ENCODE measurements at places on chromosomes 7 and 10.

DNA sequence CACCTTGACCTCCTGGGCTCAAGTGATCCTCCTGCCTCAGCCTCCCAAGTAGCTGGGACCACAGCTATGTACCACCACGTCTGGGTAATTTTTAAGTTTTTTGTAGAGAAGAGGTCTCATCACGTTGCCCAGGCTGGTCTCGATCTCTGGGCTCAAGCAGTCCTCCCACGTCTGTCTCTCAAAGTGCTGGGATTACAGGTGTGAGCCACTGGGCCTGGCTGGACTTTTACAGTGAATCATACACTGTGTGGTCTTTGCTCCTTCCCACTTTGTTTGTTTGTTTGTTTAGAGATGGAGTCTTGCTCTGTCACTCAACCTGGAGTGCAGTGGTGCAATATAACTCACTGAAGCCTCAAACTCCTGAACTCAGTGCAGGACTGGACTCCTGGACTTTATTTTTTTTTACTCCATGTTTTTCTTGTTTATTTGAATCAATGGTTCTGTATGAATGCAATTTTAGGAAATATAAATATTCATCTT is 12.5 kb downstream of the PPIA start:
- DNase-seq = no peak

GRCh38 chr10:60809157-60809556 is 30.9 kb downstream of the CDK1 start:
- no peak for DNase-seq

DNA sequence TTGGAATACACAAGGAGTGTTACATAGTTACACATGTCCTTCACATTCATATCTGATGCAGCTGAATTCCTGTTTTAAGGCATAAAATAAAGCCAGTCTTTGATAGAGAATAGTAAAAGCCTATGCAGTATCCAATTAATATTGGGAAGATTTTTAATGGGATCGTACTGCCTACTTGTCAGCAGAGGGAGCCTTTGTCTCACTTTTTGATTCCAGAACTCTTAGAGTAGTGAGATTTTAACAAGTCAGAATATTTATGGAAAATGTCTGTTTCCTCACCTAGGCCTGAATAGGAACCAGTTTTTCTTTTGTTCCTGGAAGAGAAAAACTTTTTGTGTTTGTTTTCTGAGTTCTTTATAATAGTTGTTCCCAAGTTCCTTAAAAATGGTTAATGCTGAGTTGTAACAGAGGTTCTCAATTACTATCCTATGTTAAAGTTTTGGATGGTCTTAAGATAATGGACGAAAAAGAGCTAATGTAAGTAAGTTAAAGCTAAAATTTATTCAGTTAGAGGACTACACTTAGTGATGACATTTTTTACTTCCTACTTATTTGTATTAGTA is 114.0 kb downstream of the BBS9 start:
- DNase-seq = peak; percentile 3

DNA sequence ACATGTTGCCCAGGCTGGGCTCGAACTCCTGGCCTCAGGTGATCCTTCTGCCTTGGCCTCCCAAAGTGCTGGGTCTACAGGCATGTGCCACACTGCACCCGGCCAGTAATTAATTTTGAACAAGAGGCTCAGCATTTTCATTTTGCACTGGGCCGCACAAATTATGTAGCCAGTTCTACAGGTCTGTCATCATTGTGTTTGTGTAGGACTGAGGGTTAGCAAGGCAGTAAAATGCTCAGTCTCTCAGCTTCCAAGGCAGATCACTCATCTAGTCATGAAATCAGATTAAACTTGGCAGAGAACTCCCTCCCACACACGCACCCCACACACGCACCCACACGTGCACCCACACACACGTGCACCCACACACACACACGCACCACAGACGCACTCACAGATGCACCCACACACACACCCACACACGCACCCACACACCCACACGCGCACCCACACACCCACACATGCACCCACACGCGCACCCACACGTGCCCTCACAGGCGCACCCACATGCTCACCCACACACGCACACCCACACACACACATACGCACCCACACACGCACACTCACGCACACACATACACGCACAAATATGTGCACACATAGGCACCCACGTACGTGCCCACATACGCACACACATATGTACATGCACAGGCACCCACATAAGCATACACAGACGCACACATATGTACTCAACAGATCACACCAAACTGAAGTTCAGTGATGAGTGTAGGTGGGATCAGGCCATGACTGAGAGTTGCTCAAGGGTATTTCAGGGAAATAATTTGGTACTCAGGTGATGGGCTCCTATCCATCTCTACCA is 27.8 kb upstream of the PROSER2 start:
- no peak for DNase-seq

- DNase-seq = no peak
Observed at GRCh38 chr7:125338110-125338509, 408.5 kb upstream of the POT1 start.

- DNase-seq = peak; percentile 100
Observed at GRCh38 chr7:12686234-12686890, 1.1 kb upstream of the ARL4A start.

DNA sequence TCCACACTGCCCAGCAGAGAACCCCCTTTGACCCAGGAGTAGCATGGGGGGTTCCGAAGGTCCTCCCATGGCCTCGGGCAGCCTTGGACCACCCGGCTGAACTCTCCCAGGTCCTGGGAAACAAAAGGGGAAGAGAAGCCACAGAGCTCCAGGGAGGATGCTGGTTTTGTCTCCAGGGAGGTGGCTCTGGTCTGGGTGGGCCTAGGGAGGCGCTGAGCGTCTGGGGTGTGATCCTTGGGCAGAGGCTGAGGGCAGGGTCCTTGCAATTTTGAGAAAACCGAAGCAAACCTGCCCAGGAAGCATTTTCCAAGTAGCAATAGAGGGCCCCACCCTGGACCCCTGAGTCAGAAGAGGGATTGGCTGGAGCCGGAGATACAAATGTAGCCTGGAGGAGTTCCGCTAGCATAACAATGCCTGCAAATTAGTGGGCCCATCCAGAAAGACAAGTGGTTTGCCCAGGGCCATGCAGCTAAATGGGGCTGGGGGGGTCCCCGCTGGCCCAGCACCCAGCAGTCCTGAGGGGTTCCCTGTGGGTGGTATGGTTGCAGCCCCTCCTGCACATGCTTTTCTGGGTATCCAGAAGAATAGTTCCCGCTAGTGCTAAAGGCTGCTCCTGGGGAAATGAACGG is 2.0 kb downstream of the UTF1 start:
- no peak for DNase-seq

DNA sequence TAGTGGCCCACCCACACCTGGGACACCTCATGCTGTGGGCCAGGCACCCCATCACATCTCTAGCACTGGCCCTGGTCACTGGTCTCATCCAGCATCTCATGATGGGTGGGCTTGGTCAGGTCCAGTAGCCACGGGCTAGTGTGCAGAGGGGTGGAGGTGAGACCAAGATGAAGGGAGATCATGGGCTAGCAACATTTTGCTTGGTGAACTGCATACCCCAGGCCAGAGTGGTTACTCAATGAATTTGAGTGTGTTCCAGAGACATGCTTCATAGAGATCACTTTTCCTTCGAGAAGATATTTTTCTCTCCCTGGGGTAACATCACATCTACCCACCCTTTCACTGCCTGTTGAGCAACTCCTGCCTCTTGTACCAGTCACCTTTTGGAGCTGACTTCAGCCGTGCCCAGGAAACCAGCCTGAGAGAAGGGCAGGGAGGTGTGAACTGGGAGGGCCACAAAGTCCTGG is 44.2 kb downstream of the MINDY4 start:
- no peak for DNase-seq

- DNase-seq = peak; percentile 28
Observed at GRCh38 chr10:119211625-119212441, 4.5 kb downstream of the GRK5 start.

DNA sequence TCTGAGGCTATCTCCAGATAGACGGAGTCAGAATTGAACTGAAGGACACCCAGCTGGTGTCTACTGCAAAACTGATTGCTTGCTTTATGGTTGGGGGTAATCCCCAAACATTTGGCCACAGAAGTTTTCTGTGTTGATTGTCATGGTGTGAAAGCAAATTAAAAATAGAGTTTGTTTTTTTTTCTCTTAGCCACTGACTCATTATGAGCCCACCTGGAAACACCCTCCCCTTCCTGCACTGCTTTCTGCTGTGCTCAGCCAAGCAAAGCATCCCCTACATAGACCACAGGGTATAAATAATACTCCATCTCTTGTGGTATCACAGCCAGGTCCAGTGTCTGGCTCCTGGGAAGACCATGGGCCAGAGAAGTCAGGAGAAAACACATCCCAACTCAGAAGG is 6.5 kb upstream of the VWC2 start:
- DNase-seq = no peak

- no peak for DNase-seq
Observed at GRCh38 chr7:28729281-28729680, 228.8 kb downstream of the TRIL start.

DNA sequence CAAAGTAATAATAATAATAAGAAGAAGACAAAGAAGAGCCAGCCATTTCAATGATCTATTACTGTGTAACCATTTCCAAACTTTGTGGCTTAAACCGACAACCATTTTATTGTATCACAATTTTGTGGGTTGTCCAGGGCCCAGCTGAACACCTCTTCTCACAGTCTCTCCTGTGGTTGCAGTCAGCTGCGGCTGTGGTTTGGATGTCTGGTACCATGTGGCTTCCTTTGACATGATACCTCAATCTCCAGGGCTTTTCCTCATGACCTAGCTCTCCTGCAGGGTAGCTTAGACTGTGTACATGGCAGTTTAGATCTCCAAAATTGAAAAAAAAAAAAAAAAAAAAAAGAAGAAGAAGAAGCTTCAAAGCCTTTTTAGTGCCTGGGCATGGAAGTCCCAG is 72.6 kb upstream of the NFKB2 start:
- no peak for DNase-seq

- no peak for DNase-seq
Observed at GRCh38 chr7:24948739-24949138, 31.2 kb downstream of the OSBPL3 start.

DNA sequence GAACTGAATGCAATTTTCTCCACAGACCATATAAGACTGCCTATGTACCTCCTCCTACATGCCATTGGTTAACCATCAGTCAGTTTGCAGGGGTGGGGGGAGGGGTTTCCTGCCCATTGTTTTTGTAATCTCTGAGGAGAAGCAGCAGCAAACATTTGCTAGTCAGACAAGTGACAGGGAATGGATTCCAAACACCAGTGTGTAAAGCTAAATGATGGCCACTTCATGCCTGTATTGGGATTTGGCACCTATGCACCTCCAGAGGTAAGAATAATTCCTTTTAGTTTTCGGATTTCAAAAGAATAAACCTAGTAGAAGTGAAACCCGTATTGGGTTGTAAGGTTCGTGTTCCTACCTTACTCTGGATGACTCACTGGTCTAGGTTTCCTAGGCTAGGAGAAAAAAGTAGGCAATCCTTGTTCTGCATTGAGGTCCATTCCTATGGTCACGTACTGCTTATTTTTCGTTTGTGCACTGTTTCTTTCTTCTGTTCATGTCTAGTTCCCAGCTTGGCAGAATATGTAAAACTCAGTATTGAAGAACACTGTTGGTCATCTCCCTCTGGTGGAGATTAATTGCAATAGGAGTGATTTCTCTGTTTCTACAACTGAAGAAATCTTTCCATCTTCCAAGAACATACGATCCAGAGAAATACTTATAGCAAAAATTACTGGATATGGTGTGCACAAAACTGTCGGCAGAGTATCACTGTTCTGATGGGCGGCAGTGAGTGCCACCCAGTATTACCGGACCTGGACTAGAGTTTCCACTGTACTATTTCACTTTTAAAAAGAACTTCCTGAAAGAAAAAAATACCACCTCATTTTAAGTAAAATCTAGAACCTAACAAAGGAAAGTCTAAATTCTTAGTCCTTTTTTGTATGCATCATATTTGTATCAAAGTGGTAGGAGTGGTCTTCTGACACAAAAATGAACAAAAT is at the start of gene AKR1C3:
Gene AKR1C3 (plus strand): TSS at position 150 of the 941 bp plus-strand sequence. CDS start 31 bp downstream, at position 181.
- peak; percentile 6 for DNase-seq

DNA sequence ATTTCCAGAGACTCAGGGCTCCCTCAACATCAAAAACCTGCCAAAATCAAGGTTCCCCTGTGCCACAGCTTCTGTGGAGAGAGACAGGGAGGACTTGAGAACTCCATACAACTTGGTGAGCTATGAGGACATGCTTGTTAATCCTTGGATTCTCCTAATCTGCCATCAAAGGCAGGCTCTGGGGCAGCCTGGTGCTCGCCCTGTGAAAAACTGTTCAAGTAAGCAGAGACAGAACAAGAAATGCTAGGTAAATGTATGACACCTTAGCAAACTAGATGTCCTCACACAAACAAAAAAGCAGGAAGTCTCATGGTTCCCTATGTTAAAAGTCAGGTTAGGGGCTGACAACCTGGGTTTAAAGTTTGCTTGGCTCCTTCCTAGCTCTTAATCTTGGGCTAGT is 73.6 kb downstream of the ANK3 start:
- DNase-seq = no peak

DNA sequence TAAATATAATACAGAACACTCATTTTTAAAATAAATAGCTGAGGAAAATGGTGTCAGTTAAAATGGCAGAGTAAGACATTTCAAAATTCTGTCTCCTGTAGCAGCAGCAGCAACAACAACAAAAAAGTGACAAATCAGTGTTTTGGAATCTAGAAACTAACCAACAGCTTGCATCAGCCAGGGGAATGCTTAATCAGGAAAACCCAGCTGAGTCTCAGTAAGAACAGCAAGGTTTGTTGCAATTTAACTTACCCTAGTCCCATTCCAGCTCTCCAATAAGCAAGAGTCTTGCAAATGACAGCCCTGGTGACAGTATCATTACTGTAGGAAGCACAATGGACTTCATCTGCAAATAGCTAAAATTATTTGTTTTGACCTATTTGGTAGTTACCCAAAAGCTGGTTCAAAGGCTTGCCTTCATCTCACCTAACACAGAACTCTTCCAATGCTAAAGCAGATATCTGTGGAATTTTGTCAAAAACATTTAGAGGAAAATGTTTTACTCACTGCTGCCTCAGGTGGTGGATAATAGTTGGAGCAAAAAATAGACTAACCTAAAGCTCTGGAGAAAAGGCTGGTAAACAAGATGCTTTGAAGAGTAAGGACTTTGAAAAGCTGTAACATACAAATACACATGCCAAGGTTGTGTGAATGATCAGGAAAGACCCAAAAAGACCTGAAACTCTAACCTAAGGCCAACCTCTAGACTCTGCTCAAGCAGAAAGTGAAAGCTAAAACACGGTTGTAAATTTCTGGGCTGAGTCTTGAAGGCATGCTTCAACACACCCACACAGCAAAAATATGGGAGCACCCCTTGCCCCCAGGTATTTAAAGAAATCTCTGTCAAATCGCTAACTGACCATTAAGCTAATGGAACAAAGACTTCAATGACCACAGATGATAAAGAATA is 9.9 kb upstream of the ARHGAP22 start:
- no peak for DNase-seq

DNA sequence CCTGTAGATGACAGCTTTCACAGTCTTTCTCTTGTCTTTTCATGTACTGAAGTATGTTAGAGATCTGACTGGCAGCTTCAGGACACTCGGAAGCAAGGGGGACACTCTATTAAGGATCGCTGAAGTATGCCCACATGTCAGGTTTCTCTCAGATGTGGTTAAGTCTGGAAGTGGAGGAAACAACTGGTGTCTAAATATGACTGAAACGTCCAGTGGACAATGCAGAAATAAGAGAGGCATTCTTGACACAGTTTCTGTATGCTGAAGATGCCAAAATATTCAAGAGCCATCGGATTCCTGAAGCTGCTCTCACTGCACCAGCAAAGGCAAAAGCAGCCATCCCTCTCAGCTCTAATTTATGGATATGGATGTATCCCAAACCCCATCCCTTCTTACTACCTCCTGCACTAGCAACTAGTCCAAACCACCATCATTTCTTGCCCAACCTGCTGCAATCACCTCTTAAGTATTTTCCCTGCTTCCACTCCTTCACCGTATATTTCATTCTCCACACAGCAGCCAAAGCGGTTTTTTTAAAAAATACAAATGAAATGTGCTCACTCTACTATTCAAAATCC is 113.4 kb downstream of the REEP3 start:
- DNase-seq = no peak

Measured in B cell (primary cell).